ENCODE measurements at places on chromosomes 12 and 14. TPM values are rescaled to one million over a fixed set of nuclear protein-coding genes. Genes with fewer than 3 reads are reported as not detected.

Gene FAR2
- 1.0 TPM for total RNA-seq

GRCh38 chr12:44372259-44372658 lies 503.9 kb downstream of the NELL2 start:
- no peaks in the 10 kb centered on the region for H3K27me3 ChIP-seq
- H3K27ac ChIP-seq, result no peak overlapping the region
- DNase-seq, result no peak
- H3K4me3 ChIP-seq, result no peak overlapping the region

GRCh38 chr14:76352639-76353281 lies 23.2 kb upstream of the ESRRB start:
- H3K4me1 ChIP-seq, result peaks cover 6% of the 10 kb centered on the region
- H3K27me3 ChIP-seq, result no peaks in the 10 kb centered on the region
- H3K36me3 ChIP-seq, result no peaks in the 10 kb centered on the region

- peaks cover 22% of the 10 kb centered on the region for H3K27me3 ChIP-seq
- no peaks in the 10 kb centered on the region for H3K36me3 ChIP-seq
- no peak overlapping the region for H3K4me3 ChIP-seq
- peaks cover 22% of the 10 kb centered on the region for H3K4me1 ChIP-seq
- DNase-seq, result no peak
These were observed 19.2 kb downstream of the TBX3 start for GRCh38 chr12:114664651-114665320.
